ENCODE measurements at places on chromosomes 1 and 21. TPM values are rescaled to one million over a fixed set of nuclear protein-coding genes. Genes with fewer than 3 reads are reported as not detected.

The CREG1 gene
- 8.0 TPM for total RNA-seq

The CR1 gene
- total RNA-seq: 0.25 TPM

The HOOK1 gene
- total RNA-seq: 8.0 TPM

The NOS1AP gene
- total RNA-seq: not detected

The CYP4Z1 gene
- total RNA-seq: not detected

The TMEM240 gene
- total RNA-seq: 1.2 TPM

The CD5L gene
- total RNA-seq: not detected

The BMP8B gene
- 0.12 TPM for total RNA-seq

The LRRC3 gene
- 5.1 TPM for total RNA-seq

The TOR1AIP2 gene
- total RNA-seq: 49.3 TPM

The EXOC8 gene
- total RNA-seq: 20.6 TPM

The NAV1 gene
- 2.0 TPM for total RNA-seq

The OR2T29 gene
- total RNA-seq: not detected

The VHLL gene
- total RNA-seq: not detected

The FAM167B gene
- 0.87 TPM for total RNA-seq

The CRYBG2 gene
- 2.2 TPM for total RNA-seq

The KCNE2 gene
- not detected for total RNA-seq

The CELA3A gene
- not detected for total RNA-seq
